ENCODE measurements at places on chromosomes 12 and 14. TPM values are rescaled to one million over a fixed set of nuclear protein-coding genes. Genes with fewer than 3 reads are reported as not detected.

KDM5A gene
- total RNA-seq = 36.9 TPM

OR11H12 gene
- total RNA-seq = not detected

DCAF11 gene
- 67.2 TPM for total RNA-seq

ADCY4 gene
- total RNA-seq = 0.35 TPM

EXOC3L4 gene
- not detected for total RNA-seq

TTC5 gene
- 20.7 TPM for total RNA-seq

CCND2 gene
- 223 TPM for total RNA-seq

NEMF gene
- total RNA-seq = 45.5 TPM

DNA sequence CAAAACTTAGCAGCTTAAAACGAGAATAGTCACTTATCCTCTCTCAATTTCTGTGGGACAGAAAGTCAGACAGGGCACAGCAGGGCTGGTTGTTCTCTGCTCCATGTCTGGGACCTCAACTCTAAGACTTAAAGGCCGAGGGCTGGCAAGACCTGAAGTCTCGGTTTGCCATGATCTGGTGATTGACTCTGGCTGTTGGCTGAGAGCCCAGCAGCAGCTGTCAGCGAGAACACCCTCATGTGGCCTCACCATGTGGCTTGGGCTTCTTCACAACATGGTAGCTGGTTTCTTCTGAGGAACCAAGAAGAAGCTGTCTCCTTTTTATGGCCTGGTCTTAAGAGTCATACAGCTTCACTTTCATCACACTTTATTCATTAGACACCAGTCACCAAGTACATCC is 1.7 kb upstream of the VASH1 start:
- no peaks in the 10 kb centered on the region for H3K4me1 ChIP-seq
- peaks cover 46% of the 10 kb centered on the region for H3K27me3 ChIP-seq
- no peaks in the 10 kb centered on the region for H3K36me3 ChIP-seq

DNA sequence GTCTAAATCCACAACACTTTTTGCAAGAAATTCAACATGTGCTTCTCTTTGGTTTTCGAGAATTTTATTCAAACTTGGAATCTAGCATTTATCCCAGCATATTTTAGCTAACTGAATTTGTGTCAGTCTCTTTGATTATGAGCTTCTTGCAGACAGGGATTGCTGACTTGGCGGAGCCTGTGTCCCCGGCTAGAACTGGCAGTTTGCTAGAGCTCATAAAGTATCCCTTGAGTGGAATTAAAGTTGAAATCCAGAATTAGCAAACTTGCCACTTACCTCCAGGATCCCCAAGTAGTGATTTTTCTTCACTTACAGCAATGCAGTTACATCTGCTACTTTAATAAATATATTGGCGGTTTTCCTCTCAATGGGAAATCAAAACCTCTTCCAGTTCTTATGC is 306.9 kb downstream of the AACS start:
- no peaks in the 10 kb centered on the region for H3K27me3 ChIP-seq
- no peaks in the 10 kb centered on the region for H3K36me3 ChIP-seq
- DNase-seq = no peak
- no peak overlapping the region for H3K4me3 ChIP-seq
- no peaks in the 10 kb centered on the region for H3K4me1 ChIP-seq
- H3K27ac ChIP-seq = no peak overlapping the region

GRCh38 chr12:28217805-28218204 is 27.5 kb downstream of the CCDC91 start:
- no peaks in the 10 kb centered on the region for H3K27me3 ChIP-seq
- no peaks in the 10 kb centered on the region for H3K36me3 ChIP-seq
- H3K4me1 ChIP-seq = no peaks in the 10 kb centered on the region
- no peak for DNase-seq
- H3K27ac ChIP-seq = no peak overlapping the region
- H3K4me3 ChIP-seq = no peak overlapping the region

DNA sequence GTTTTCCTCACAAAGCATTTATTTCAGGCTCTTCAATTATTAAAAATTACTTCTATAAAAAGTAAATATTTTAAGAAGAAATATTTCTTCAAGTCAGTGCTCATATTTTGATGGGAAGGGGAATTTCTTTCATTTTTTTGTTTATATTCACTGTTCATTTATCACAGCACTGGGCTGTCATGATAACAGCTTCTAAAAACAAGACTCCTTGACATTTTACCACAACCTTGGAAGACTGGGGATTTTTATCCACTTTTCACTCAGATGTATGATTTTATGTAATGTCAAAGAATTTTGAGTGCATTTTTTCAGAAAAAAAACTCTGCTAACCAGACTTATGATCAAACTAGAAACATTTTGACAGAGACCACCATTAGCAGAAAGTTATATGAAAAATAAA is 149.7 kb downstream of the PHLDA1 start:
- no peak overlapping the region for H3K27ac ChIP-seq
- H3K4me1 ChIP-seq = peaks cover 14% of the 10 kb centered on the region
- no peaks in the 10 kb centered on the region for H3K27me3 ChIP-seq
- no peak for DNase-seq
- no peak overlapping the region for H3K4me3 ChIP-seq
- no peaks in the 10 kb centered on the region for H3K36me3 ChIP-seq

GRCh38 chr14:68557648-68558047 is 235.2 kb downstream of the ZFP36L1 start:
- no peak for DNase-seq
- no peak overlapping the region for H3K4me3 ChIP-seq
- no peaks in the 10 kb centered on the region for H3K27me3 ChIP-seq
- H3K4me1 ChIP-seq = no peaks in the 10 kb centered on the region
- no peak overlapping the region for H3K27ac ChIP-seq
- H3K36me3 ChIP-seq = no peaks in the 10 kb centered on the region

- no peak overlapping the region for H3K27ac ChIP-seq
- no peaks in the 10 kb centered on the region for H3K36me3 ChIP-seq
- H3K4me1 ChIP-seq = no peaks in the 10 kb centered on the region
- no peaks in the 10 kb centered on the region for H3K27me3 ChIP-seq
- no peak overlapping the region for H3K4me3 ChIP-seq
- DNase-seq = no peak
Measured at GRCh38 chr12:97022536-97023230, 115.6 kb downstream of the NEDD1 start.

- H3K4me1 ChIP-seq = no peaks in the 10 kb centered on the region
- H3K36me3 ChIP-seq = peaks cover 23% of the 10 kb centered on the region
- H3K27me3 ChIP-seq = no peaks in the 10 kb centered on the region
Measured at GRCh38 chr12:110536834-110537604, 34.9 kb downstream of the RAD9B start.

- DNase-seq = no peak
- no peaks in the 10 kb centered on the region for H3K4me1 ChIP-seq
- no peak overlapping the region for H3K27ac ChIP-seq
- H3K36me3 ChIP-seq = no peaks in the 10 kb centered on the region
- no peak overlapping the region for H3K4me3 ChIP-seq
- H3K27me3 ChIP-seq = no peaks in the 10 kb centered on the region
Measured at GRCh38 chr14:78232231-78233000, 62.2 kb downstream of the NRXN3 start.

- H3K4me1 ChIP-seq = no peaks in the 10 kb centered on the region
- no peak overlapping the region for H3K4me3 ChIP-seq
- no peak overlapping the region for H3K27ac ChIP-seq
- no peaks in the 10 kb centered on the region for H3K36me3 ChIP-seq
- no peaks in the 10 kb centered on the region for H3K27me3 ChIP-seq
Measured at GRCh38 chr14:61145903-61146481, 135.1 kb downstream of the TMEM30B start.

DNA sequence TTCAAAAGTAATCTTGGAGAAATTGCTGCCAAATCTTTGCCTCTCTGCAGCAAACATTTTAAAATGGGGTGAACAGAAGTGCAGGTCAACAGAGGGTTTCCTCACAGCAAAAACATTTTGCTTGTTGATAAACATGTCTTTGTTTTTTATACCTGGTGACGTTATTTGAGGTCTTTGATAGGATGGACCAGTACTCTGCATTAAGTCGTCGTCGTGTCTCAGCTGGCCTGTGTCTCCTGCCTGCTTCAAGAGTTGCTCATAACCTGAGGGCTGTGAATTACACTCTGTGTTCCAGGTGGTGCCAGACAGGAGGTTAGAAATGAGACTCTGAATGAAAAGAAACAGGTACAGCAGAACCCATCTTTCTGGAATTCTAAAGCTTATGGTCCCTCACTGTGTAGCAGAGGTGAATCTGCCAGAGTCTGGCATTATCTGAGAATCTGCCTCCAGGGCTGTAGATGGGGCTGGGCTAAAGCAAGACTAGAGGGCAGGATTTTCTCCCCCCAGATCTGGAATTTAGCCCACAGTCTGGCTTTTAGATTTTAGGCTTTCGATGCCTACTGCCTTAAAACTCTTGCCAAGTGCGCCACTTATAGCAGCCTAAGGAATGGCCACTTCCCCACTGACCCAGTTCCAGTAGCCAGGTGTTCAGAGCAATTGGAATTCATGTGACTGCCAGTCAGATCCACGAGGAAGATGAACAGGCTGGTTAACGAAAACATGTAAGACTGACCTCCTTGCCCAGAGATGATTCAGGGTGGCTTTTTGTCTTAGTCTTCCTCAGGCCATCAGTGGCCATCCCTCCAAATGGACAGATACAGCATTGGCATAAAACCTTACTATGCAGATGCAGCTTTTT is 161.2 kb downstream of the PRKCH start:
- H3K36me3 ChIP-seq = no peaks in the 10 kb centered on the region
- H3K27ac ChIP-seq = no peak overlapping the region
- H3K4me1 ChIP-seq = peaks cover 2% of the 10 kb centered on the region
- H3K4me3 ChIP-seq = no peak overlapping the region

- no peaks in the 10 kb centered on the region for H3K27me3 ChIP-seq
- H3K27ac ChIP-seq = no peak overlapping the region
- peaks cover 8% of the 10 kb centered on the region for H3K4me1 ChIP-seq
- no peak for DNase-seq
- H3K4me3 ChIP-seq = no peak overlapping the region
- no peaks in the 10 kb centered on the region for H3K36me3 ChIP-seq
Measured at GRCh38 chr14:61471297-61472005, 150.1 kb downstream of the PRKCH start.

GRCh38 chr14:99576304-99576703 is 27.7 kb downstream of the CCDC85C start:
- H3K36me3 ChIP-seq = no peaks in the 10 kb centered on the region
- DNase-seq = no peak
- H3K4me3 ChIP-seq = no peak overlapping the region
- peaks cover 72% of the 10 kb centered on the region for H3K4me1 ChIP-seq
- H3K27ac ChIP-seq = no peak overlapping the region
- no peaks in the 10 kb centered on the region for H3K27me3 ChIP-seq

GRCh38 chr14:85463512-85463911 is 66.4 kb upstream of the FLRT2 start:
- no peak overlapping the region for H3K27ac ChIP-seq
- no peak overlapping the region for H3K4me3 ChIP-seq
- peaks cover 4% of the 10 kb centered on the region for H3K4me1 ChIP-seq
- H3K36me3 ChIP-seq = no peaks in the 10 kb centered on the region
- no peaks in the 10 kb centered on the region for H3K27me3 ChIP-seq
- no peak for DNase-seq

DNA sequence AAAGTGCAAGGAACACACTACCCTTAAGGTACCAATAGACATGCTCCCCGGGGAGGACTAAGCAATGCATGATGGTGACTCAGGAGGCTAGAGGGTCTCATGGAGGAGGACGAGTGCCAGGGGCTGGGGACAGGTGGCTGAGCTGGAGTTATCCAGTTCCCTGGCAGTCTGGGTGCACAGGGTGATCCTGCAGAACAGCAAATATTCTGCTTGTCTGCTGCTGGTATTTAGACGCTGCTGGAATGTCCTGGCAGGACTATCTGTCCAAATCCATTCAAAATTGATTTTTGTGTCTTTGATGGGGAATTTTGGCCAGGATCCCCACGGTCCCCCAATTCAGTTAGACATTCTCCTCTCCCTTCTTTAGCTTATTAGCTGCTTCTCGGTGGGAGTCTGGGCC is 138.7 kb downstream of the C12orf75 start:
- H3K4me1 ChIP-seq = peaks cover 7% of the 10 kb centered on the region
- no peaks in the 10 kb centered on the region for H3K36me3 ChIP-seq
- H3K4me3 ChIP-seq = no peak overlapping the region
- DNase-seq = no peak
- no peak overlapping the region for H3K27ac ChIP-seq

- no peaks in the 10 kb centered on the region for H3K27me3 ChIP-seq
- peaks cover 2% of the 10 kb centered on the region for H3K4me1 ChIP-seq
- H3K4me3 ChIP-seq = no peak overlapping the region
- 0 out of 2 replicates have a peak, but pooled peaks cover under 1% of the 10 kb centered on the region for H3K36me3 ChIP-seq
- DNase-seq = no peak
Measured at GRCh38 chr12:50081096-50081808, 3.9 kb upstream of the SMARCD1 start.

DNA sequence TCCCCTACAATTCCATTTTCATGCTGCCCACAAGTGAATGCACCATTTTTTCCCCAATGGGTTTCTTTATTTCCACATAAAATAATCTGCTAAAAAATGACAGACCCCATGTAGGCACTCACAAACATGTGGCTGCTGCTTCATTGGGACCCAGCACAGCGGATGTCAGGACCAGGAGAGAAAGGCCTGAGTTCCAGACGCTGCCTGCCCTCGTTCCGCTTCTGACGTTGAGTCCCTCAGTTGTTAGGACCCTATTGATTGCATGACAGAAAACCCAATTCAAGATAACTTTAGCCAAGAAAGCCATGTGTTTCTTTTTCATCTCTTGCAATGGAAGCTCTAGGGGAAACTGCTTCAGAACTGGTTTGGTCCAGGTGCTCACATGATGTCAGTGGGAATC is 34.6 kb downstream of the ADGRD1 start:
- no peaks in the 10 kb centered on the region for H3K36me3 ChIP-seq
- H3K4me1 ChIP-seq = no peaks in the 10 kb centered on the region
- H3K27ac ChIP-seq = no peak overlapping the region
- no peak overlapping the region for H3K4me3 ChIP-seq
- no peaks in the 10 kb centered on the region for H3K27me3 ChIP-seq

- H3K36me3 ChIP-seq = peaks cover 9% of the 10 kb centered on the region
- peaks cover 2% of the 10 kb centered on the region for H3K4me1 ChIP-seq
- DNase-seq = no peak
- H3K4me3 ChIP-seq = peak overlapping the region; percentile 80
- H3K27me3 ChIP-seq = no peaks in the 10 kb centered on the region
Measured at GRCh38 chr12:109573914-109574244, 285 bp downstream of the MVK start.

DNA sequence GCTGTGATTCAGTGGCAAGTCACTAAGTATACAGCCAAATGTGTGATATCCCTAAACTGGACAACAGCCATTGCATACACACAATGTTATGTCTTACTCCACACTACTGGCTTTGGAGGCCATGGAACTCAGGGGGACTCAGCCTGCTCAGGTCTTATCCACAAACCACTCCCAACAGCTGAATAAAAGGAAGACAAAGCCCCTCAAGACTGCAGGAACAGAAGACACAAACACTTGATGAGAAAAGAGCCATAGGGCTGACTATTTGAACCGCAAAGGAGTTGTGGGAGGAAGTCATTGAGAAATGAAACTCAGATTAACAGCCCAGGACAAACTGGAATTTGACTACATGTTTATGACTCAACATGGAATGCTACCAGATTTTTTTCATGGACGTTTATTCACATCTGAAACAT is 40.9 kb downstream of the PTGER2 start:
- H3K27me3 ChIP-seq = no peaks in the 10 kb centered on the region
- H3K4me1 ChIP-seq = no peaks in the 10 kb centered on the region
- no peak overlapping the region for H3K27ac ChIP-seq
- no peaks in the 10 kb centered on the region for H3K36me3 ChIP-seq
- H3K4me3 ChIP-seq = no peak overlapping the region

GRCh38 chr12:110280779-110281548 is at the start of gene ATP2A2:
Gene ATP2A2, plus strand, starts transcription at chr12:110281247. Its CDS starts 543 bp downstream, at chr12:110281790.
- H3K27ac ChIP-seq = peak within 1 kb of the TSS; percentile 97
- H3K4me1 ChIP-seq = peaks cover 13% of the 10 kb centered on the region
- 0 out of 2 replicates have a peak, but pooled peaks cover 3% of the 10 kb centered on the region for H3K27me3 ChIP-seq

- no peak overlapping the region for H3K4me3 ChIP-seq
- H3K27me3 ChIP-seq = no peaks in the 10 kb centered on the region
- no peak overlapping the region for H3K27ac ChIP-seq
Measured at GRCh38 chr12:57889500-57889989, 43.0 kb upstream of the CTDSP2 start.

Measured in H1 (cell line).